ENCODE measurements at places on chromosomes 3 and 15.

- DNase-seq, result no peak
Observed at GRCh38 chr3:141915016-141915415, 38.6 kb downstream of the ATP1B3 start.

DNA sequence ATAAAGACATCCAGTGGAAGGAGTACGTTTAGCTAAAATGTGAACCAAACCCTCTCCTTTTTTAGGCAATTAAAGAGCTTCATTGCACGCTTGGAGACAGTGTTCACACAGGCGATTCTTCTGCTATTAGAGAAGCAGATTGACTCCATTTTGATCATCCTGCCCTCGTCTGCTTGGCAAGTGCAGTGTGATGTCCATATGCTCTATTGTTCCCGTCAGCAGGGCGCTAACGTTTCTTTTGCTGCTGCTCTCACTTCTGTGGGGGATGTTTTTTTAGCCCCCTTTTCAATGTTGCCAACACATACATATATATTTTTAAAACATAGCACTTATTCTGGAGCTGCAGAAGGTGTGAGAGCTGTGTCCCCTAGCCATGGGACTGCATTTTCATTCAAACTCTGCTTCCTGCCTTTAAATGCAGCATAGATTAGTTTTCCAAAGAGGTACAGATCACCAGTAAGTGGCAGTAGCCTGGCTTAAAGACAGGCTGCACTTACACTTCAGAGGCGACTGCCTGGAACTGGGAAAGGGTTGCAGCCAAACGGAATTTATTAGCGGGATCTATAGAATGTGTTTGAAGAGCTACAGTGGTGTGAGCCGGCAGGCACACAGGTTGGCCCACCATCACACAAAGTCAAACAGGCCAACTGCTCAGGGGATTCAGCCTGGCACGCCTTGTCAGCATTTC lies 292.6 kb upstream of the DPH6 start:
- no peak for DNase-seq

GRCh38 chr15:65987100-65987499 lies 117.8 kb downstream of the RAB11A start:
- DNase-seq, result peak; percentile 66

- DNase-seq, result no peak
Observed at GRCh38 chr15:98753726-98754656, 105.7 kb downstream of the IGF1R start.

- no peak for DNase-seq
Observed at GRCh38 chr3:195769551-195769950, 42.2 kb downstream of the MUC4 start.

- no peak for DNase-seq
Observed at GRCh38 chr15:51335538-51336410, 2.6 kb downstream of the CYP19A1 start.

- no peak for DNase-seq
Observed at GRCh38 chr3:123397050-123397590, 51.8 kb downstream of the ADCY5 start.

GRCh38 chr3:178194539-178194938 lies 341.7 kb upstream of the KCNMB2 start:
- no peak for DNase-seq

DNA sequence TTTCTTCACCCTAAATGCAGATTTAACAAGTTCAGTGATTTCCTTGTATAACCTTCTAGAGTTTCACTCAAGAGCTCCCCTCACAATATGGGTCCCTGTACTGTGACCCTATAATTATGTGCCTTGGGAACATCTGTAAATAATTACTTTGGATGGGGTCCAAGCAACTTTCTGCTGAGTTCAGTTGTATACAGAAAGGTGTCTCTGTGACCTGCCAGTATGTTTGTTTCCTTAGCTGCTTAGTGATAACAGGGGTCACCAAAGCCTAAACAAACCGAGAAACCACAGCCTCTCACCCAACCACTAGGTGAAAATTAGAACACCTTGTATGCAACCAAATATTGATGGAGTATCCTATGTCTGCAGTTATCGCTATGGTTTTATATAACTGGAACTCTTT lies 29.8 kb upstream of the SLC25A36 start:
- DNase-seq, result no peak

GRCh38 chr3:55852326-55852725 lies 365.2 kb upstream of the WNT5A start:
- no peak for DNase-seq

- no peak for DNase-seq
Observed at GRCh38 chr15:80568876-80569605, 126.1 kb upstream of the ABHD17C start.

GRCh38 chr3:136305879-136306278 lies 55.7 kb downstream of the PCCB start:
- DNase-seq, result no peak

GRCh38 chr15:27017168-27017809 lies 46.3 kb downstream of the GABRG3 start:
- no peak for DNase-seq

GRCh38 chr3:119559441-119559963 lies at the start of gene CD80:
Gene CD80, minus strand, starts transcription at chr3:119559614. Its CDS starts 1,886 bp downstream, at chr3:119557728.
- no peak for DNase-seq

GRCh38 chr3:27714692-27715453 lies 7.2 kb downstream of the EOMES start:
- DNase-seq, result no peak

DNA sequence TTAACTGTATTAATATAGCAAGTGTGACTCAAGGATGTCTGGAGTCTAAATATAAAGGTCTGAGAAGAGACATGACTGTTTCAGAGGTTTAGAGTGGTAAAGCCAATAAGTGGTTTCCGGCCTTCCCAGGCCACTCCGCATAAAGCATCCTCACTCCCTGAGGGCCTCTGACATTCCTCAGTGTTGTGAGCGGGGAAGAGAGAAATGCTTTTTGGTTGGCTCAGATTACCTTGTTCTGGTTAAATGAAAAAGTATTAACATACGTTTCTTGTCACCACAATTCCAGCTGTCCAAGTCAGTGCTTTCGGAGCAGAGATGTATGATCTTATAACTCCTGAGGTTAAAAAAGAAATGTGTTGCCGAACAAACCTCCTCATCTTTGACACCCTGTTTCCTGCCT lies 103.8 kb downstream of the RBMS3 start:
- DNase-seq, result no peak

GRCh38 chr3:33030246-33030645 lies 66.7 kb downstream of the GLB1 start:
- DNase-seq, result no peak

DNA sequence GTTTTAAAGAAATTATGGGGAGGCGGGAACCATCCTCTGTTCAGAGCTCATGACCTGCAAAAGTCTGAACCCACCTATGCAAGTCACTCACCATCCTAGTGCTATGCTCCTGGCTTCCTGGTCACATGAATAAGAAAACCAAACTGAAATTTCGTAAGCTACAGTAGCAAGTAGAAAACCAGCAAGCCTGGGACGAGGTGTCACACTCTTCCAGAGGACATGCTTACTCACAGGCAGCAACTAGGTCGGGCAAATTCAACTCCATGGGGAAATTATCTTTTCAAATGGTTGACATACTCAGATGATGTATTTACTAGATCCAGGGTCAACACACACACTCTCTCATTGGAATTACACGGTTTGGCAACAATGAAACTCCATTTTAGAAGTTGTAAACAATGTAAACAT lies 31.3 kb downstream of the LDHAL6B start:
- DNase-seq, result no peak

DNA sequence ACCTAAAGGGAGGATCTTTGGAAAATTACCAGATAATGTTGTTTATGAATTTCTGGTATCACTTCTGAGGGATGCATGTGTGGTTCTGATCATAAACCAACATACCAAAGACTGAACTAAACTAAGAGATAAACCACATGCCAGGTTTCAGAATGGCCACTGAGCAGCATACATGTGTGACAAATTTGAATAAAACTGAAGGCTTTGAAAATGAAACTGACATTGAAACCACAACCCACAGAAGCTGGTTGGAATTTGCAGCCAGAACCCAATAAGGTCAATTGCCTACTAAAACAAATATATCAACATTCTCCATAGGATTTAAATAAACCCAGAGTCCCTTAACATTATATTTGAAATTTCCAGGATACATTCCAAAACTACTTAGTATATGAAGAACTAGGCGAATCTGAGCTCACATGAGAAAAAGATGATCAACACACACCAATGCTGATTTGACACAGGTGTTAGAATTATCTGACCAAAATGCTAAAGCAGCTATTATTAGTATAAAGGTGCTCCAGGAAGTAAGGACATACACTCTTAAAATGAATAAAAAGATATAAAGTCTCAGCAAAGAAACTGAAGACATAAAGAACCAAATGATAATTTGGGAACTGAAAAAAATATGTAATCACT lies 125.0 kb downstream of the ZNF280D start:
- DNase-seq, result no peak

DNA sequence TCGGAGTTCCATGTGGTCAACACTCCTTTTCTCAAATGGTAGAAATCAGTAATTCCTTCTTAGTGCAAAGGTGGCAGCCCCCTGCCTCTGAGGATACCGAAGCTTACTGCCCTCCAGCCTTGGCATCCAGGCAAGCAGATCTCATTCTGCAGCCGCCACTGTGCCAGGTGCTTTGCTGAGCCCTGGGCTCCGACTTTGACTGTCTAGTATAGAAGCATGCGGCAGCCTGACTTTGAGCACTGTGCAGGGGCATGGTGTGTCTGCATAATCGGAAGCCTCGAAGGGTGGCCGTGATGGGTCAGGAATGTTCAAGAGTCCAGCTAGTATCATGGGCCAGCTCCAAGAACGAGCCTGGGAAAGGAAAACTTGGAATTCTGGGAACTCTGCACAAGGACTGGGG lies 39.7 kb downstream of the ABTB1 start:
- DNase-seq, result no peak

GRCh38 chr3:95246413-95246812 lies 1183.6 kb downstream of the NSUN3 start:
- DNase-seq, result no peak

- DNase-seq, result no peak
Observed at GRCh38 chr3:148420242-148420641, 277.5 kb upstream of the AGTR1 start.

GRCh38 chr3:129628169-129628522 lies 21.7 kb upstream of the PLXND1 start:
- no peak for DNase-seq

DNA sequence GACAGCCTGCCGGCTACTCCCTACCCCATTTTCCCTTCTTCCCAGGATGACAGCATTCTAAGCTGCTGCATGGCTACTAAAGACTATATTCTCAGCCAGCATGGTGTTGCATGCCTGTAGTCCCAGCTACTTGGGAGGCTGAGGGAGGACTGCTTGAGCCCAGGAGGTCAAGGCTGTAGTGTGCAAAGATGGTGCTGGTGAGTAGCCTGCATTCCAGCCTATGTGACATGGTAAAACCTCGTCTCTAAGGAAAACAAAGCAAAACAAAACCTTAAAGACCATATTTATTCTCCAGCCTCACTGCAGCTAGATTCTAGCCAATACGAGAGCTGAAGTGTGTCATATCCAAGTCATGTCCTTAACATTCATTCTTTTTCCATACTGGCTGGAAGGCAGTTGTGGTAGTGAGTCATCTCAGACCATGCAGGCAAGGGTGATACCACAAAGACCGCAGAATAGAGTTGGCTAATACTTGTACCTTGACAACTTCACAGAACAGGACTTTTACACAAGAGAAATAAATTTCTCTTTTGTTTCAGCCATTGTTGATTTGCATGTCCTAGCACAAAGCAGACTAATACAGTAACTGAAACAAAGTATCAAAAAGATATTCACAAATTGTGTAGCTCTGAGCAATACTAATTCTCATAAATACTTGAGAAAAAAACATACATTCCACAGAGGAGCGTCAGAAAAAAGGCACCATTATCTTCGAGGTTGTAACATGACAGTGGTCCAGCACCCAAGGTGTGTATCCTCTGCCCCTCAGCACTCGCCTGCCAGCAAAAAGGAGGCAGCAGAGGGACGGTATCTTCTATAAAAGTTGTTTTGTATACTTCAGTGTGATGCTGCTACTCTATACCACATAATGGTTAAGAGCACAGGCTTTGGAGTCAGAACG lies 14.8 kb downstream of the PBRM1 start:
- DNase-seq, result no peak

DNA sequence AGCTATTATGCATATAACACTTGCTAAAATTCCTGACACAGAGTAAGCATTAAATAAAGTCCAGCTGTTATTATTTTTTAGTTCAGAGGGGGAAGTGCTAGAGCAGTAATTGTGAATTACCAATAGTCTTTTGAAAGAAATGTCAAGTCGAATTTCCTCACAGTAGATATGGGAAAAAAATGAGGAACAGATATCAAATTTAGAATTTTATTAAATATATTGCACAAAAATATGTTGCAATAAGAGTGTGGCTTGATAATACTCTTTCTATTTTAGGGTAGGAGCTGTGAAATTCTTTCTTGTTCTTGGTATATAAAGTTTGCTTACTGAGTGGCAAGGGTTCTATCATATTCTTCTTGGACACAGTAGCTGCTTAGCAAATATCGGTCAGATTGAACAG lies 181.3 kb downstream of the NFKBIZ start:
- DNase-seq, result no peak

DNA sequence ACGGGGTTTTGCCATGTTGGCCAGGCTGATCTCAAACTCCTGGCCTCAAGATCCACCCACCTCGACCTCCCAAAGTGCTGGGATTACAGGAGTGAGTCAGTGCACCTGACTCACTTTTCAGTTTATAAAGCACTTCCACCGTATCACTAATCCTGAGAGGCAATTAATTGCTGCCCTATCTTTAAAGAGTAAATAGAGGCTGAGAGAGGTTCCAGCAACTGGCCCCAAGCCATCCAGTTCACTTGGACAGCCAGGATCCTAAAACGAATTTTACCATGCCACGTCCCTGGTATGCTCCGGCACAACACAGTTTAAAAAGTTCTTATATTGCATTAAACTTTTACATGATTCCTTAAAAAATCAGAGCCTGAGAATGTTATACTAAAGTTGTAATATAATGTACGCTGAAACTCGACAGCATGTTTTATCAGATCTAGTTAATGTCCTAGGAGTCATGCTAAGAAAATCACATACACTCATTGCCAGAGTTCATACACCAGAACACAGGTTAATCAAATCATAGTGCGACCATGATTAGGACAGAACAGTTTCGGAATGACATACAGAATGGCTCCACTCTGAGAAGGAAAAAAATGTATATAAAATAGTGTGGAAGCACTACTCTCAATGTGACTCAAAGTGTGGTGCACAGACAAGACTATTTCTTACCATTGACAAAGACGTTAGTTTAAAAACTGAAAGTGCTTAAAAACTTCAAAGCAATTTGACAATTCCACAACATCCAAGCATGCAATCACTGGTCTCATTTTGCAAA lies 125.4 kb downstream of the ULK4 start:
- DNase-seq, result no peak

- no peak for DNase-seq
Observed at GRCh38 chr3:195714380-195715011, 6.3 kb upstream of the MUC20 start.

GRCh38 chr3:150765949-150766720 lies 3.2 kb upstream of the SIAH2 start:
- no peak for DNase-seq

DNA sequence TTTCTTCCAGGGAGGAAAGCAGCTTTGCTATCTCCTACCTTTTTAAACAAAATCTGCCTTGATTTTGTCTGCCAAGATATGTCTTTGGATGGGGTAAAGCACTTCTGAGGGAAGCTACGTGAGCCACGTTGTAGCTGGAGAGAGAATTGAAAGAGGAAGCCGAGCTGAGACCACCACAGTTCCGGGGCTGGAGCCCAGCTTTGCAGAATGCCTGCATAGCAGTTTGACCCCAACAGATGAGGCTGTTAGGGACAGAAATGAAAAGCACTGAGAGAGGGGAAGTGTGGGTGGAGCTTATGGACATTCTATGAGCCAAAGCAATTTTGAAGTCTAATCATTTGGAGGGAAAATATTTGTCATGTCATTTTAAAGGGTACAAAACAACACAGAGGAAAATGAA lies 45.4 kb downstream of the LIPC start:
- DNase-seq, result no peak

Data from posterior cingulate gyrus (tissue), 11 donors.